ENCODE measurements at places on chromosomes 4 and X.
A peak's percentile ranks its signal among the peaks of the same experiment; 100 is the strongest.

DNA sequence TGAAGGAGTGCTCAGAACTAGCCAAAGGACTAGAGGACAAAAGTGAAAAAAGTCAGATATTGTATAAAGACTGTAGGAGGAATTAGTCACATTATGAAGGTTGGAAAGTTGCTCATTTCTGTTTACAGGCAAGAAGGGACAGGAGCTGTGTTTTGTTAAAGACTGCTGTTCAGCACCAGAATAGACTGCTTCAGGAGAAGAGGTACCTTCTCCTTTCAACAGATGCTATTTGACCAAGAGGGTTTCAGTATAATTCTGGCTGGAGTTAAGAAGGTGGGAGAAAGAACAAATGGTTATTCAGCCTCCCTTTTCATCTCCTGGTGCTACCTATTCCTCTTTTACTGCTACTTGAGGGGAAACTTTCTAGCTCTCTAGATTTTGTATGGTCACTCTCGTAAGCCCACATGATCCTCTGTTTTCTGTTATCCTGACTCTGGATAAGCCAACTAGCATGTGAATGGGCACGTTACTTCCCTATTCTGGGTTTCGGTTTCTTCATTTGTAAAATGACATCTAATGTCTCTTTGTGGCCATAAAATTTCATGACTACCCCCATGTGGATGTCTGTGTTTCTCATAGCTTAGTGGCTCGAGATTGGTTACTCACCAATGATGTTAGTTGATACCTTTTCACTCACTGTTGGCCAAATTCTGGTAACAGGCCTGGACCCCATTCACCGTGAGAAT lies 68.9 kb downstream of the SH2D1A start:
- H3K27ac ChIP-seq: no peak overlapping the region
- DNase-seq: no peak
- H3K27me3 ChIP-seq: no peaks in the 10 kb centered on the region
- no peak overlapping the region for H3K4me3 ChIP-seq
- no peaks in the 10 kb centered on the region for H3K36me3 ChIP-seq

DNA sequence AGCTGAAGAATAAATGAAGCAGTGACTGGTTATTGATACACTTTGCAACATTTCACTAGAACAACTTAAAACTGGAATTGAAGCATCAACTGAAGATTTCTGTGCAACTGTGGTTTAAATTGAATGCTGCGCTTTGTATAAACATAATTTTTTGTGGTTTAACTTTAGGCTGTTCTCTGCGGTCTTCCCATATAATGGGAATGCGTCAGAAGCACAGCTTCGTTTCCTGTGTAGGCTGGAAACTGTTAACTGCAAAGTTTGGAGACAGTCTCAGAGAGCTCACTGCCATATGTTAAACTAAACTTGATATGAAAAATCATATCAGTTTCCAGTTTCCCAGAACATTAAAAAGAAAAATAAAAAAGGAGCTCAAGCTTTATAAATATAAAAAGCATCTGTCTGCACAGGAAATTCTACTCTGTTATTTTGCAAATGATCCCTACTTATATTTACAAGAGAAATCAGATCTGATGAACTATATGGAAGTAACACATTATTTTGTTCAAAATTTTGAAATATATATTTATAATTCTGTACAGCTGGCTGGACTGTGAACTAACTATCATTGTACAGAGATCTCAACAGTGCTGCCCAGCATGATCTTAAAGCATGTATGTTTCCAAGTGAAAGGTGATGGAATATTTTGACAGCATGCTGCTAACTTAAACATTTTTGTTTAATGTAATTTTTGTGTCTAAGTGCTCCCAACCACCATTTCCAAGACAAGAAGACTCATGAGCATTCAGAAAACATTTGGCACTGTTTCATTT lies 139.9 kb downstream of the NDST3 start:
- no peaks in the 10 kb centered on the region for H3K4me1 ChIP-seq
- H3K27me3 ChIP-seq: no peaks in the 10 kb centered on the region
- no peak overlapping the region for H3K4me3 ChIP-seq
- H3K36me3 ChIP-seq: no peaks in the 10 kb centered on the region
- DNase-seq: no peak

DNA sequence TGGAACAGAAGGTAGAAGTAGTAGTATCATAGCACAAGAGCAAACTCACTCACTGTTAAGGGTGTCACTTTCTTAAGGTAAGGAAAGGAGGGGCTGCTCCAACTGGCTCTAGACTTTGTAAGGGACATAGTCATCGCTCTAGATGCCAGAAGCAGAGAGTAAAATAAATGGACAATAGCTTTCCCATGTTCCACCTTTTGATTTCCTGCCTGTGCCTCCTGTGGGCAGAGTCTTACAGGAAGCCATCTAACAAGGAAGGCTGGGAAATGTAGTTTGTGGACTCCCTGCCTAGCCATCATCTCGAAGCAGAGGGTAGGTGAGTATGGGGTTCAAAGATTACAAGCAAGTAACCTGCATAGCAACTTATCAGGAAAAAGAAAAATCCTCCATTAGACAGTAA lies 1.7 kb upstream of the METTL14 start:
- no peaks in the 10 kb centered on the region for H3K27me3 ChIP-seq
- H3K4me3 ChIP-seq: no peak overlapping the region
- peaks cover 13% of the 10 kb centered on the region for H3K4me1 ChIP-seq
- no peak for DNase-seq

DNA sequence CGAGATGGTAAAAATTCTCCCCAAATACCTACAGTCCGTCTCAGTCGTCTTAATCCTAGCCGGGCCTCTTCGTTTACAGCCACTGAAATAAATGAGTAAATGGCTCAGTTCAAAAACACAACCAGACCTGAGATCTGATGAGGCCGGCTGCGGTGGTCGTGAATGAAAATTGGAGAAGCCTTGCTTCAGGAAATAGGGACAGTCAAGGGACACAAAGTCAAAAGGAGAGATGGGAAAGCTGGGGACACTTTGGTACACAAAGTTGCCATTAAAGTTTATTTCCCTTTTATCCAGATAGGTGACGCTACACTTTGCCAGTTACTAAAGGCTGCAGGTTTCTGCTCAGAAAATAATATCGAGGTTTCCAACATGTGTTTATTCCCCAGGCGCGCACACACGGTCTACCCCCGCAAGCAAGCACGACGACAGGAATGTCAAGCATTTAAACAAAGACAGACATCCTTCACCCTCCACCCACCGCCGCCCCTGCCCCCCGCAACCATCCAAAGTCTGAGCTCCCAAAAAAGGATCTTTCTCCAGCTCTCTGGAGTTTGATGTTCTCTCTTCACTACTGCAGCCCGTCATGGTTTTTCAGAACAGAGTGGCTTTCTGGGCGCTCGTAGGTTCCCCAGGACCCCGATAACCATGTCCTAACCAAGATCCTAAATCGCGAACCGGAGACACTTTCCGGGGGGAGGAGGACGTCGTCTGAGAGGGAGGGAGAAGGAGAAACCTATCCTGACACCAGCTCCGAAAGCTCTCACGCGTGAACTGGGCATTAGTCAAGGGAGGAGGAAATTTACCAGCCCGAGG lies 1.3 kb upstream of the PCDH7 start:
- H3K27ac ChIP-seq: peak overlapping the region; percentile 20
- no peaks in the 10 kb centered on the region for H3K27me3 ChIP-seq
- H3K4me1 ChIP-seq: peaks cover 13% of the 10 kb centered on the region
- H3K36me3 ChIP-seq: no peaks in the 10 kb centered on the region
- H3K4me3 ChIP-seq: peak overlapping the region; percentile 60
- DNase-seq: peak; percentile 32

- H3K4me1 ChIP-seq: peaks cover 39% of the 10 kb centered on the region
- peak; percentile 7 for DNase-seq
- H3K27me3 ChIP-seq: no peaks in the 10 kb centered on the region
- no peak overlapping the region for H3K4me3 ChIP-seq
- peak overlapping the region; percentile 74 for H3K27ac ChIP-seq
These were observed 97.1 kb downstream of the MGST2 start for GRCh38 chr4:139762720-139763119.

DNA sequence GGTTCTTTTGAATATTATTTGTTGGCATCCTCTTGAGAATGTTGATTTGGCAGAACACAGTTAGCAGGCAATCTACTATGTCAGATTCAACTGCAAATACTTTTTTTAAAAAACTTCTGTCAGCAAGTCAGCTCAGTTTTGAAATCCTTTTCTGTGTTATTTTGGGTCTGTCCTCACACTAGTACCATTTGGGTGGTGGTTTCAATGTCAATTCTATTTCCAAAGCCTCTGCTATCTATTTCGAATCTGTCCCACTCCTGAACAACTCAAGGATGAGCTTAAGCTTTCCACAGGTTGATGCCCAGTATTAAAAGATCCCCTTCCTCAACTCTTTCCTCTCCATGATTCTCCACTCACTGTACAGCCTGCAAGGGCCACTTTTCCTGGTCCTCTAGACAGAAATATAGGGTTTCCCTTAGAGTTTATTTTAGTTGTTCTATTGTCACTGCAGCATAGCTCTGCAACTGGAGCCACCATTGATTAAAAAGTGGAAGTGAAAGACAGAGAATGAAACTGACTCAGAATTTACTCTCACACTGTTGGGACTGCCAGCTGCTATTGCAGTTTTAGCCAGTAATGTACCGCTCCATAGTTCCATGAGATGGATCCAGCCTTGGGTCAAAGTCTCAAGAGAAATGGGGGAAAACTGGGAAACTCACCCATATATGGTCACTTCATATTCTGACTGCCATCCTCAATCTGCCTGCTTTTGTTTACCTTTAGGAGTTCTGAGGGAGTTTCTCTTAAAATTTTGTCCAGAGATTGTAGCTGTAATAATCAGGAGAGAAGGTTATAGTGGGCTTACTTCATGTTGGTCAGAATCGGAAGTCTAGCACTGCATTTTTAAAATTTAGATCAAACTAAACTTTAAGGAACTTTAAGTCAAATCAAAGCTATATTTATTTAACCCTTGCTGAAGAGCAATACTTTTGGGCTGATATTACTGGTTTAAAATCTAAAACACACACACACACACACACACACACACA lies 14.6 kb downstream of the HDX start:
- no peaks in the 10 kb centered on the region for H3K27me3 ChIP-seq
- DNase-seq: no peak
- no peaks in the 10 kb centered on the region for H3K36me3 ChIP-seq
- no peak overlapping the region for H3K4me3 ChIP-seq
- no peaks in the 10 kb centered on the region for H3K4me1 ChIP-seq

DNA sequence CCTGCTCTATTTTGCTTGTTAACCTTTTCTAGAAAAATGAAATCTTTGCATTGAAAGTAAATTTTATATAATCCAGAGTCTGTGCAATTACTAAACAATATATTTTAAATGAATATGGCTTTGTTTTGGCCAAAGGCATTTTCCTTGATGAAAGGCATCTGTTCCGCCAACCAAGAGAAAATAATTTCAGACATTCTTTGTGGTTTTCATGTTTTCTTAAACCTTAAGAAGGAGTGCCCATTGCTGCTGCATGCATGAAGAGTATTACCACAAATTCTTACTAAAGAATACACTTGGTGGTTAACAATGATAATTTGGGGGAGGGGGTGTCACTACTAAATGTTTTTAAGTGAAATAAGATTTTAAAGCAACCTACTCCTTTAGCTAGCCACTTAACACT lies 2.7 kb upstream of the PDGFC start:
- H3K27me3 ChIP-seq: no peaks in the 10 kb centered on the region
- H3K36me3 ChIP-seq: no peaks in the 10 kb centered on the region
- H3K27ac ChIP-seq: no peak overlapping the region
- no peak overlapping the region for H3K4me3 ChIP-seq

All from thyroid gland (tissue), 4 donors.